ENCODE measurements at places on chromosomes 2 and 18.

- DNase-seq: no peak
Measured at GRCh38 chr18:26407736-26408601, 140.4 kb downstream of the KCTD1 start.

DNA sequence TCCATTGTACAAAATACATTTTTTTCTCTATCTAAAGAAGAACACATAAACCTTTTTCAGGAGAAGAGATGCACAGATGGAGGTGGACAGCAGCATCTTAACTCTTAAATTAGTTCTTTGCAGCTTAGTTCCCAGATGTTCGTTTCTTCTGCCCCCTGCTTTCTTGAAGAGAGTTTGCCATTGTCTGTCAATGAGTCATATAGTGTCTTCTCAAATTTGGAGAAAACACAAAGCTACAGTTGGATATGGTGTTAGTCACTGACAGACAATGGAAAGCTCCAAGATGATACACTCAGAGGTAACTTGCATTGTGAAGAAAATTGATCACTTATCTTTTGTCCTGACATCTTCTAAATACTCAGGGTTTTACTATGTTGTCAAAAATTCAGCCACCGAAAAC lies 48.8 kb upstream of the TMEFF2 start:
- DNase-seq: no peak

- DNase-seq: no peak
Measured at GRCh38 chr18:12741351-12741750, 38.5 kb downstream of the PSMG2 start.

GRCh38 chr2:61763605-61764034 lies 90.2 kb downstream of the FAM161A start:
- no peak for DNase-seq

DNA sequence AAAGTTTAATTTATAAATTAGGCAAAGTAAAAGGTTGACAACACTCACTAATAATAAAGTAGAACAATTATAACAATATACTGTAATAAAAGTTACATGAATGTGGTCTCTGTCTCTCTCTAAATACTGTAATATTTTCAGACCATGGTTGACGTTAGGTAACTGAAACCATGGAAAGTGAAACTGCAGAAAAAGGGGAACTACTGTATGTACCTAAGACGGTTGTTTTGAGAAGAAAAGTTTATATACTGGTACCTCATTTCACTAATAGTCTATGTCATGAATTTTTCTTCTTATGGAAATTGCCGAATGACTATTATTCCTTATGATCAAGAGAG lies 166.7 kb upstream of the ZNF521 start:
- DNase-seq: no peak

GRCh38 chr18:36153771-36154170 lies 24.1 kb downstream of the ELP2 start:
- no peak for DNase-seq

All from activated CD8-positive, alpha-beta memory T cell treated with anti-CD3 and anti-CD28 coated beads for 1 hour (primary cell).